ENCODE measurements at places on chromosomes 4 and X.

DNA sequence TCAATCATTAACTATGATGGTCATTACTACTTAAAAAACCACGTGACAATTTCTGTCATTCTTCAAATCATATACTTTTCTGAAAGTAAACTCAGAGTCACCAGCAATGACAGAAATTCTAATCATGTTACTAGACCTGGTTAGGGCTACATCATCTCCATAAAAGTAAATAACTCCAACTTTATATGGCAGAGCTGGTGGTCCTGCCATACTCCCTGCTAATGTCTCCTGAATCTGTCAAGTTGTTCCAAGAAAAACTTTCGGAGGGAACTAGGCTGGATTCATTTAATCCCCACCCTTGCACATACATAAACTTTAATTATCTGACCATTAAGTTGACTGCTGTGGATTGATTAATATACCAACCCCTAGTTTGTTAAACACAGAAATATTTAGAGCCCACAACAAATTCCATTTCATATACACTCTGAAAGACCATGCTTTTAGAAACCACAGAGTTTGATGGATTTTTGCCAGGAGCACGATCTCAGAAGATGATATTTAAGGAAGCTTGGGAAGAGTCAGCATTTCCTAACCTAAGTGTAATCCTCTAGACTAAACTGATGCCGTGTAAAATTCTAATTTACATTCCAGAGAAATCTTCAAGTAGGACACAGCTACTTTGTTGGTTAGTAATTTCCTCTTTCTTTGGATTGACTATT is 577.0 kb downstream of the FAT4 start:
- no peak for DNase-seq

DNA sequence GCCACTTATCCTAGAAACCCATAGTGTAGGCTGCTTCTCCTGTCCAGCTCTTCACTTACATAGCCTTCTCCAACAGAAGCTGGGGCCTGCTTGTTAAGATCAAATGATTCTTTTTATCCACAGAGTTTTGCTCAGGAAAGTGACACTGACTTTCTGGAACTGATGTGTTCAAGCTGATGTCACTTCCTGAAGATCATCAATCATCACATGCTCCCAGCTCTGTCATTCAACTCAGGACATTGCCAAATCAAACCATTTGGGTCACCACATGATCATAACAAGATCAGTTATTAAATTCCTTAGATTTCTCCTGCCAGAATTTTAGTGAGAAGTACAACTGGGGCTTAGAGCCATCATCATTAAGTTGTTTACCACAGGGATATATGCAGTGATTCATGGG is 39.4 kb downstream of the GLRA3 start:
- no peak for DNase-seq

GRCh38 chr4:76339364-76339763 is 32.8 kb downstream of the STBD1 start:
- DNase-seq = no peak

DNA sequence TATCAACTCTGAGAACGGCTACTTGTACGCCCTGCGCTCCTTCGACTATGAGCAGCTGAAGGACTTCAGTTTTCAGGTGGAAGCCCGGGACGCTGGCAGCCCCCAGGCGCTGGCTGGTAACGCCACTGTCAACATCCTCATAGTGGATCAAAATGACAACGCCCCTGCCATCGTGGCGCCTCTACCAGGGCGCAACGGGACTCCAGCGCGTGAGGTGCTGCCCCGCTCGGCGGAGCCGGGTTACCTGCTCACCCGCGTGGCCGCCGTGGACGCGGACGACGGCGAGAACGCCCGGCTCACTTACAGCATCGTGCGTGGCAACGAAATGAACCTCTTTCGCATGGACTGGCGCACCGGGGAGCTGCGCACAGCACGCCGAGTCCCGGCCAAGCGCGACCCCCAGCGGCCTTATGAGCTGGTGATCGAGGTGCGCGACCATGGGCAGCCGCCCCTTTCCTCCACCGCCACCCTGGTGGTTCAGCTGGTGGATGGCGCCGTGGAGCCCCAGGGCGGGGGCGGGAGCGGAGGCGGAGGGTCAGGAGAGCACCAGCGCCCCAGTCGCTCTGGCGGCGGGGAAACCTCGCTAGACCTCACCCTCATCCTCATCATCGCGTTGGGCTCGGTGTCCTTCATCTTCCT is 2.7 kb downstream of the PCDH10 start:
- DNase-seq = peak; percentile 62

DNA sequence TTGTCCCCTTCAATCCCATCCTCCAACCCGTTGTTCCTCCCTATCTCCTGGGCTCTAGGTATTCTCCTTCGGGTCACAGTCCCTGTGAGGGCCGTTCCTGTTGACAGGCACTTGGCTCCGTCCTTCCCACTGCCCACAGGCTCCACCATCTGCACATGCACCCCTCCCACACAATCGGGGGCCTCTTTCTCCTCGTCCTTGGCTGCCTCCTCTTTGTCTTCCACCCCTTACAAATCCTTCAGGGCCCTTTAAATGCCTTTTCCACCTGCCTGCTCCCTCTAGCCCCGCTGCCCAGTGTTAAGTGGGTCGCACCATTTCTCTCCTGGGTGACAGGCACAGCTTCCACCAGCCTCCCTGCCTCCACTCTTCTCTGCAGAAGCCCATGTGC is 2.7 kb upstream of the AVPR2 start:
- peak; percentile 50 for DNase-seq

- DNase-seq = no peak
Measured at GRCh38 chr4:120809518-120809917, 113.0 kb downstream of the PRDM5 start.

- DNase-seq = no peak
Measured at GRCh38 chr4:14607578-14607977, 394.7 kb upstream of the CPEB2 start.

DNA sequence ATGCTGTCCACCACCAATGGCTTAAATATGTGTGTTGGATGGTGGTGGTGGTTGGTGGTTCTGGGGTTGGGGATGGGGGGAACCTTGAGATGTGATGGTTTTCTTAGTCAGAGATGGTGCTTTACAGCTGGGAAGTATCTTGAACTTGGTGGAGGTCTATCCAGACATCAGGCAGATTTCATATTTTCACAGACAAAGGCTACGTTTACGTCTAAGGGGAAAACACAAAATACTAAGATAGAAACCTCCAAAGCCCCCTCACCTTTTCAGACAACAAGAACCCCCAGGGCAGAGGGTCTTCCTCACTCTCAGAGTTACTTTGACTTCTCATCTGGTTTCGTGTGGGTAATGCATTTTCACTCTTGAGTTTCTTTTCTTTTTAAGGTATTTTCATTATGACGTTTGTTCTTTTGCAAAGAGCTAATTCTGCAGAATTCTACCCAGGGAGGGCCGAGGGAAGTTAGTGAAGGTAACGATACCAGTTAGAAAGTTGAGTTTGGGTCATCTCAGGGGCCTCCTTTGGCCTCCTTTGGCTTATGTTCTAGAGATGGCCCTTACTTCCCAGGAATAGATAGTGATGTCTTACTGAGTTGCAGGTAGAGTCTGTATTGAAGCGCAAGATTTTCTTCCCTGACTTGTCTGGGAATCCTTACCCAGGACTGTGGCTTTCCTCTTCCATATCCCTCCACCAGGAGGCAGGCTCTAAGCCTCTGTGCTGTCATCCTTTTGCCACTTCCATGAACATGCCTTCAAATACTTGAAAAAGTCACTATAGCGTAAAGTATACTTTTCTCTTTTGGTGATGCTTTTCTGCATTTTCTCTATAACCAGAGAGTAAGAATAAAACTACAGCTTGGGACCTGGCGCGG is 31.9 kb downstream of the RHOH start:
- DNase-seq = no peak

DNA sequence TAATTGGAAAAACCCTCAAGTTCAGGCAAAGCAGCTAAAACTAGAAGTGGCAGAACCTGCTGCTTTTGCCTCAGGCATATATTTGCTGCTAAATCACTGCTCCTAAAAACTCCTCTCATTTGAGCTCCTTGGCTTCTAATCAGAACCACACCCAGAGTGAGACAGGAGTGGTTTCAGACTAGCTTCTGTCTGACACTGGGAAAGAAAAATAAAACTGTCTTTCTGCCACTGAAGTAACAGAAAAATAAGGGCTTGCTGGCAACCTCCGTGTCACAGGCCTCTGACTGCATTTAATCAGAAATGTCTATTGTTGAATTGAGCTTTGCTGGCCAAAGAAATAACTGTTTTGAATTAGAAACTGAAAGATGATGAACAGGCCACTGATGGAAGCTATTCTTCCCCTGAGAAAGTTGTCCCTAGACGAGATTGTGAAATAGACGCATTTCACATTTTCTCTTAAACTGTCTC is 52.1 kb upstream of the RAP2C start:
- no peak for DNase-seq

GRCh38 chr4:88826771-88827170 is 129.1 kb upstream of the NAP1L5 start:
- no peak for DNase-seq

- no peak for DNase-seq
Measured at GRCh38 chr4:154854362-154854761, 73.3 kb downstream of the RBM46 start.

DNA sequence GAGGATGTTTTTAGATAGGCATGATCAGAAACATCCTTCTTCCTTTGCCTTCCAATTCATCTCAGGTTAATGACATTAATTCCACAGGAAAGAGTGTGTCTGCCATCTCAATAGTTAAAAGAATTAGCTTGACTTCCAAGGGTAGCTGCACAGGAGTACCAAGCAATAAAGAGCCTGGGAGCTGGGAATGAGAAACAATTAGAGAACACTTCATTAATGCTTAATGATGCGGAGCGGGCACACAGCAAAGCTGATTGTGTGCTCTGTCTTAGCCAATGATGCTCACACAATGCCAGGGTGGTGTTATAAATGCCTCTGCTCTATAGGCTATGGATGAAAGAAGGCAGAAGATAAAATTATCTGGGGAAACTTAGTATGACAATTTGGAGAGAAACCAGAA is 1052.5 kb upstream of the LCORL start:
- DNase-seq = peak; percentile 63

DNA sequence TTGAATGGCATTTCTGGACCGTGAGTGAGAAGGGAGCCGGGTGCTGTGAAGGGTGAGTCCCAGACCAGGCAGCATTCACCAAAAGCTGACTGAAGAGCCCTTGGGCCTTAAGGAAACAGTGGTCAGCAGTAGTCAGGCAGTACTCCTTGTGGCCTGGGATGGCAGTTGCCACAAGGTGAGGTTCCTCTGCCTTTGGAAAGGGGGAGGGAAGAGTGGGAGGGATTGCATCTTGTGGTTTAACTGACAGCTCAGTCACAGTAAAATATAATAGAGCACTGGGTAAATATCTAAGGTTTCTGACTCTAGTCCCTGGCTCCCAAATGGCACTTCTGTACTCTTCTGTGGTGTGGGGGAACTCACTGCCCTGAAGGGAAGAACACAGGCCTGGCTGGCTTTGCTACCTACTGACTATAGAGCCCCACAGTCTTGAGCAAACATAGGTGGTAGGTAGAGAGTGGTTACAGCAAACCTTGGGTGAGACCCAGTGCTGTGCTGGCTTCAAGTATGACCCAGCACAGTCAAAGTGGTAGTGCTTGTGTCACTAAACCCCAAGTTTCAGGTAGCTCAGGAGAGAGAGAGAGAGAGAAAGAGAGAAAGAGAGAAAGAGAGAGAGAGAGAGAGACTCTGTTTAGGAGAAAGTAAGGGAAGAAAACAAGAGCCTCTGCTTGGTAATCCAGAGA is 154.2 kb downstream of the TEX11 start:
- DNase-seq = no peak

DNA sequence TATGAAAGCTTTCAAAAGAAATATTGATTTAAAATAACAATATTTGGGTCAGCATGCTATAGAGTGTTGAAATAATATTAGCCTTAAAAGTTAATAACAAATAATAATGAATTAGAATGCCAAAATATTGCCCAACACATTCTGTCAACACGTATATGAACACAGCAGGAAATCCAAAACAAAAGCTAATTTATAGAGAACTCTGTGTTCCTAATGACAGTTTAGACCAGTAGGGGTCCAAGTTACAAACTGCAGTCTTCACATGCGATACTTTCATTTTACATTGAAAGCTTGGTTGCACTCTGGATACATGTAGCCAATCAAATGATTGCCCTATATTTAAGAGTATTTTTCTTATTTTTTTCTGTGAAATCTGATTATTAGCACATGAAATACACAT is 274.4 kb downstream of the DCTD start:
- DNase-seq = no peak

- DNase-seq = no peak
Measured at GRCh38 chr4:80931631-80932081, 98.9 kb upstream of the BMP3 start.

Data from NCI-H524 (cell line).